Activated naive CD4-positive, alpha-beta T cell (primary cell): ENCODE measurements at places on chromosomes 3 and 15.

- no peak for DNase-seq
Measured at GRCh38 chr3:59704292-59704691, 654.5 kb upstream of the CFAP20DC start.

GRCh38 chr3:15292765-15293522 lies 39.4 kb downstream of the SH3BP5 start:
- DNase-seq: no peak

DNA sequence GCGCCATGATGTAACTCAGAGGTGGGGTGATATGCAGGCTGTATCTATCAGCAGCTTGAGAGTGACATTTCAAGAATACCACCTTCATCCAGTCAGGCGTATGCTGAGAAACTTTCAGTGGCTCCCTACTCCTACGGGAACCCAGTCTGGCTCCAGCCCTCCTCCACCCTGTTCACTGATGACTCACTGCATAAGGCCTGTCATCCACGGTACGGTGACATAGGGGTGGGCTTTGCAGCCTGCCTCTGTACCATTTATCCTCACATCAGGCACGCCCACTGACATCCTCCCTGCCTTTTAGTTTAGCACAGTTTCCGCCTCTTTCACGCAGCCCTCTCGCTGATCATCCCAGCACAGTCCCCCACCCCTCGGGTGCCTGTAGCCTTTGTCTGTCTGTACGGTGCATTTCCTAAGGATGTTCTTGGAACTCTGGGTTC lies 11.7 kb downstream of the PXYLP1 start:
- peak; percentile 19 for DNase-seq

GRCh38 chr3:130462089-130462488 lies 54.9 kb upstream of the COL6A6 start:
- no peak for DNase-seq

- no peak for DNase-seq
Measured at GRCh38 chr3:30426293-30426993, 180.0 kb upstream of the TGFBR2 start.

DNA sequence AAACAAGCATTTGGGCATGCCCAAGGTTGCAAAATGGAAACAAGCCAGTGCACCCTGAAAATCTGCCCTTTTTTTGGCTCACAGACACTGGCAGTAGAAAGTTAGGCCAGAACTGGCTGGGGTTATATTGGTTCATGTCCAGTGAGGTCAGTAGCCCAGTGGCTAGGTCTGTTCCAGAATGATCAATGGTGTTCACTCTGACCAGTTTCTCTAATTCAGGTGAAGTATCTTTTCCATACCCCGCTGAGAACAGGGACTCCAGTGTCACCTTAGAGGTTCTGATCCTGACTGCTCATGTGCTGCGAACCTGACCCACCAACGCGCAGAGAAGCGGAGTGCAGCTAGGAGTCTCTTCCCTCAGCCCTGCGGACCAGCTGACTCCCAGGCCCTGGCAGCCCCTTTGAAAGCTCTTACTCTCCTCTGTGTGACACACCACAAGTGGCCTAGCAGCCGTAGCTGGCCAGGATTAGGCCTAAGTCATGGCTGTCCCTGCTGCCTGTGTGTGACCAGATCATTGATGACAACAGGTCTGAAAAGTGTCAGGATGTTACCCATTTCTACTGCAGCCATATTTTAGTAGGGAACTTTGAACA lies 123.5 kb downstream of the GHSR start:
- DNase-seq: no peak

DNA sequence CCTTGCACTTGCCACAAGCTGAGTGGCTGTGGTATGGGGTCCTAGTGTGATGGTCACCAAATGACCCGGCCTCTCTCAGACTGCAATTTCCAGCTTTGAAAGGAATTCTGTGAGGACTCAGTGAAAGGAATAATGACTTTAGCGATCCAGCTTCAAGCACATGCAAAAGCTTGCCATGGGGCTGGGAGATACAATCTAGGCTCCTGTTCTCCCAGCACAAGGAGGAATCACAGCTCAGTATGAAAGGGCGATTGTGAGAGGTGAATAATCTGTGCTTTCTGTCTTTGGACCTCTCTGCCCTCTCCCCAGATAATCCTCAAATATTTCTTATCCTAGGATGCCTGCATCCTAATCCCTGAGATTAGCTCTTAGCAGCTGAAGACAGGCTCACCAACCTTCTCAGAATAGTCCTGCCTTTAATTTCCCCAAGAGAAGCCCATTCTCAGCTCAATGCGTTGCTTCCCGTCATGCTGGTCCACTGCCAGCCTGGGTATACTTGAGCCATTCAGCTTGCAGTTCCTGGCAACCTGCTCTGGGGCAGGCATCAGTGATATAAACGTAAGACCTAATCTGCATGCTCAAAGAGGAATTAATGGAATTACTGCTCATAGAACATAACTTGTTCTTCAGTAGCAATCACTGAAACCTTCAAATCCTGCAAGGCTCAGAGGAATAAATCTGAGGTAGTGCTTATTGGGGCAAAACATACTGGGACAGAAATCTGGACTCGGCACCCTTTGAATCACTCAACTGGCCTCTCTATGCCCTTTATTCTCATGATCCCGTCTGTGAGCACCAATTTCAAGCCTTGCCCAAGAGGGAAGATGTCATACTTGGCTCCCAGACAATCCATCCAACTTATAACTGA lies 15.1 kb downstream of the TLNRD1 start:
- no peak for DNase-seq

DNA sequence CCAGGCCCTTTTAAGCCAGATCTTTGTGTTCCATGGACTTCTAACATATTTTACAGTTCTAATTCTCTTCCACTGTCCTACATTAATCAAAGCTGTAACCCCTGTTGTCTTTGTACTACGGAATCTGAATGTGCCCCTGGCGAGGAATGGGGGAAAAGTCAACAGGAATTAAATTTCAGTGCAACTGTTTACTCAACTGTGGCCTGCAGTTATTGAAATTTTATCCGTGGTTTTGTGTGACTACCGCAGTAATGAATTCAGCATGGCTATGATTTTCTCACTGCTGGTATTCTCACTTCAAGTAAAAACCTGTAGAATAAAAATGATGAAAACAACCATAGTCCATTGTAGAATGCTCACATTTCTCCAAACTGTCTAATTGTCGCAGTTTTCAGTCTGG lies 388.0 kb downstream of the FOXP1 start:
- no peak for DNase-seq
